Cardiac fibroblast (primary cell): ENCODE measurements at places on chromosomes 6 and 20.
A peak's percentile ranks its signal among the peaks of the same experiment; 100 is the strongest.

- DNase-seq: no peak
Measured at GRCh38 chr6:131430531-131430930, 142.5 kb upstream of the ARG1 start.

DNA sequence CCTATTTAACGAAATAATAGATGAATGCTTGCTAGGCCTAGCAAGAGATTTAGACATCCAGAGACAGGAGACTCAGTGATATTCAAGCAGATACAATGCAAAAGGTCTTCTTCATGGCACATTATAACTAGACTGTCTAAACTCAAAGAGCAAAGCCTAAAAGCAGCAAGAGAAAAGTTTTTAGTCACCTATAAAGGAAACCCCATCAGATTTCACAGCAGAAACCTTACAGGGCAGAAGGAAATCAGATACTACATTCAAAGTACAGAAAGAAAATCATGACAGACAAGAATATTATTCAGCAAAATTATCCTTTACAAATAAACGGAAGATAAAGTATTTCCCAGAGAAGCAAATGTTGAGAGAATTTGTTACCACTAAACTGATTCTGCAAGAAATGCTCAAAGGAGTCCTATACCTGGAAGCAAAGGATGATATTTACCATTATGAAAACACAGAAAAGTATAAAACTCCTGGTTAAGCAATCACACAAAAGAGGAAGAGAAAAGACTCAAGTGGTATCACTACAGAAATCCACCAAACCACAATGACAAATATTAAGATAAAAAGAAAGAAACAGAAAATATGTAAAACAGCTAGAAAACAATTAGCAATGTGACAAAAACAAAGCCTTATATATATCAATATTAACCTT, 333.7 kb downstream of the MEI4 start:
- no peak for DNase-seq

DNA sequence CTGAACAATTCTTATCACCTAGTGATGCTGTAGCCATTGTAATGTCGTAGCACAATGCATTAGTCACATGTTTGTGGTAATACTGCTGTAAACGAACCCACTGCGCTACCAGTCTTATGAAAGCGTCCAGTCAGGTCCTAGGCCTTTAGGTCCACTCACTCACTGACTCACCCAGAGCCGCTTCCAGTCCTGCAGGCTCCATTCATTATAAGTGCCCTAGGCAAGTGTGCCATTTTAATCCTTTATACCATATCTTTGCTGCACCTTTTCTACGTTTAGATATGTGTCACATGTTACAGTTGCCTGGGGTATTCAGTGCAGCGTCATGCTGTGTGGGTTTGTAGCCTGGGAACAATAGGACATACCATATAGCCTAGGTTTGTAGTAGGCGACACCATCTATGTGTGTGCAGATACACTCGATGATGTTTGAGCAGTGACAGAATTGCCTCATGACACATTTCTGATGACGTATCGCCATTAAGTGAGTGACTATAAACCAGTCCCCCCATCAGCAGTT, 15.4 kb downstream of the IGF2R start:
- DNase-seq: peak; percentile 96

- DNase-seq: no peak
Measured at GRCh38 chr20:1774479-1774878, 116.9 kb upstream of the SIRPG start.

DNA sequence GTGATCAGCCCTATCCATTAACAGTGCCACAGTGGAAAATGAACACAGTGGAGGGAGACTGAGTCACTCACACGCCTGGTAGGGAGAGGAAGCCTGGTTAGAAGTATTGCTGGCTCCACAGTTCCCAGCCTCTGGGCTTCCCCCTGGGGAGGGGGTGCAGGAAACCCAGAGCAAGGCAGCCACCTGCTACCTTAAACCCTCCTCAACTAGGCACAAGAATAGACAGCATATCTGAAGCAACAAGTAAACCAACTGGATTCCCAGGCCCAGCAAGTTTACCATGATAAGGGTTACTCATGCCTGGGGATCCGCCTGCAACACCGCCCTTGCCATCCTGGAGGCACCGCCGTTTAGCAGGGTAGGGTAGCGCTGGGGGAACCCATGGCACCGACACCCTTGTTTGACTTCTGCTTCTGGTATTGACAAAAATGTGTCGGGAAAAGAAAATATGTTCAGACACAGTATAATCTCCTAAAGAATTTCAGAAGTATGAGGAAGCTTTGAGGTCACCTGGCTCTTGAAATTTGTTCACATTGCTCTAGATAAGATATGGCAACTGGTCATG, 38.3 kb downstream of the SLC22A23 start:
- no peak for DNase-seq

GRCh38 chr6:54992789-54993188, 146.2 kb downstream of the FAM83B start:
- DNase-seq: peak; percentile 25
